ENCODE measurements at places on chromosomes 1 and 21. TPM values are rescaled to one million over a fixed set of nuclear protein-coding genes. Genes with fewer than 3 reads are reported as not detected.

The ANXA9 gene
- not detected for total RNA-seq

The DRAXIN gene
- total RNA-seq = 0.56 TPM

The ZMYND12 gene
- total RNA-seq = 1.4 TPM

The TRIM45 gene
- 3.4 TPM for total RNA-seq

The NLRP3 gene
- total RNA-seq = not detected
